ENCODE measurements at places on chromosomes 3 and 15.

DNA sequence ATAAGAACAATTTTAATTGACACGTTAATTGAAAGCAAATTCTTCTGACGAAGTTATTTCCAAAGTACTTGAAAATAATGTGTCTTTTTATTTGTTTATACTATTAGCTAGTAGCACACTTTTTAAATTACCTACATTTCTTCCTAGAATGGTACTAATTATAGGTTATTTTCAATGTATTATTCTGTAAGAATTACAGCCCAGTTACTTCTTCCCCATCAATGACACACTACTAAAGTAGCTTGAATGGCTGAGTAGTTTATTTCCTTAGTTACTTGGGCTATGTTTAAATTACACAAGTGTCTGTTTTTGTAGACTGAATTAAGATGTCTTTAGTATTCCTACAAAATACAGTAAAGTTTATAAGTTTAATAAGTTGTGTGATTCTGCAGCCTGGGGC, 217.6 kb upstream of the IL12A start:
- DNase-seq, result no peak

DNA sequence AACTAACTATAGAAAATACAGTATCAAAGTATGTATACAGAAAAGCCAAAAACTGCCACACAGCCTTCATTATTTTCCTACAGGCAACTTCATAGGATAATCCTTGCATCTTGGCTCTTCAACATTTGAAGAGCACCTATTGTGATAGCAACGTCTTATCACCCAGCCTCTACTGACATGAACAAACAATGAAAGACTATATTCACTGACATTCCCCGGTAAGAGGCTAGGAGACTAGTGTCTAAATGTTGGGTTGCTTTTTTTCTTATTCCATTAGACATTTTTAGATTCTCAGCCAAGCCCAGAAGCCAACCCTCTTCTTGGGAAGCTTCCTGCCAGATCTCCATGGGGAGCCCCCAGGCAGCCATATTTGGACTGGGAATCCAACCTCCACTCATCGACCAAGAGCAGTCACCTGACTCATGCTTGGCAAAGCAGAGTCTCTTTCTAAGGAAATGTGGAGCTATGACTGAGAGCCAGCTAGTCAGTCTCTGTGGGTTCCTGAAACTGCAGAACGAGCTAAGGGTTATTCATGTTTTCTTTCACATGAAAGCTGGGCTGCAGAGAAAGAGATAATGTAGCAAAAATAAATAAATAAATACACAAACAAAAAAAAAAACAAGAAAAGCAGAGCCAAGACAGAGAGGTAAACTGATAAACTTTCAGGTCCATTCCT, 227.5 kb downstream of the MAGI1 start:
- DNase-seq, result no peak

GRCh38 chr3:159260049-159260662, 458.3 kb downstream of the MFSD1 start:
- peak; percentile 17 for DNase-seq

DNA sequence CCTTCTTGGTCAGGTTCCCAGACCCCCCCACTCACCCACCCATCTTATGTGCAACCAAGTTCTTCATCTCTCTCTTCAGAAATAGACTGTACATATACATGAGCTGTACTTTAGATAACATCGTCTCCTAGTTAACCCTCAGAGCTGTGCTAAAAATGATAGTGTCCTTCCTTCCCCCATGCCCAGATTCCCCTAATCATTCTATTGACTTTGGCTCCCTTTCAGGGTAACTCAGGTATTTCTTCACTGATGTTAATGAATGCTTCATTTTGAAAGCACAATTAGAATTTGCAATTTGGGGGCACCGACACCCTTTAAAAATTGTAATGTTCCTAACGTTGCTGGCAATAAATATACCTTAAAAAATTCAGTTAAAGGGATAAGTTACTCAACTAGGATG, 10.9 kb downstream of the PARP9 start:
- no peak for DNase-seq

GRCh38 chr3:157127831-157128767, 31.8 kb downstream of the CCNL1 start:
- DNase-seq, result no peak

- no peak for DNase-seq
Observed at GRCh38 chr3:43794776-43795175, 104.0 kb downstream of the ABHD5 start.

DNA sequence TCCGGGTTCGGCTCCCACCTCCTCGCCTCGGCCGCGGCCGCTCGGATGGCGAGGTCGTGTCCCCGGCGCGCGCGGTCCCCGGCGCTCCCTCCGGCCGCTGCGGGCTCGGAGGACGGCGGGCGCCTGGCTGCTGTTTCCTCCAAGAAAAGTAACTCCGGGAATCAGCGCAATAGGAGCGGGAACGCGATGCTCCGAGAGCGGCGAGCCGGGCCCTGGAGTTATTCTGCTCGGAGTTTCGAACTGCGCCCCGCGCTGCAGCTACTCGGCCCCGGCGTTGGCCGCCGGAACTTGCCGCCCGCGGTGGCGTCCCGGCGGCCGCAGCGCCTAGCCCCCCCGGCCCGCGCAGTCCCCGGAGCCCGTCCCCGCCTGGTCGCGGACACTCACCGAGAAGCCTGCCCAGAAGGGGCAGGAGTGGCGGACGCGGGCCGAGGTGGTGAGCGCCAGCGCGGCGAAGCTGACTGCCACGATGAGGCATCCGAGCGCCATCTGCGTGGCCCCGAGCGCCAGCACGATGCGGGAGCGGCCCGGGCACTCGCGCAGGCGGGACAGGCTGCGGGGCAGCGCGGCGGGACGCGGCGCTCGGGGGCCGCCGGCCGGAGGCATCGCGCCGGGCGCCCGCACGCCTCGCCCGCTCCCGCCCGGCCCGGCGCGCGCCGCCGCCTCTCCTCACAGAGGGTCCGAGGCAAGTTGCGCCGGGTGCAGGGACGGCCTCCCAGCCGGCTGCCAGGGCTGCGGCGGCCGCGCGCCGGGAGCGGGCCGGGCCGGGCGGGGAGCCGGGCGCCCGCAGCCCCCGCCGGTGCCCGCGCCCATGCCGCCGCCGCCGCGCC, 251.9 kb downstream of the TJP1 start:
- no peak for DNase-seq

DNA sequence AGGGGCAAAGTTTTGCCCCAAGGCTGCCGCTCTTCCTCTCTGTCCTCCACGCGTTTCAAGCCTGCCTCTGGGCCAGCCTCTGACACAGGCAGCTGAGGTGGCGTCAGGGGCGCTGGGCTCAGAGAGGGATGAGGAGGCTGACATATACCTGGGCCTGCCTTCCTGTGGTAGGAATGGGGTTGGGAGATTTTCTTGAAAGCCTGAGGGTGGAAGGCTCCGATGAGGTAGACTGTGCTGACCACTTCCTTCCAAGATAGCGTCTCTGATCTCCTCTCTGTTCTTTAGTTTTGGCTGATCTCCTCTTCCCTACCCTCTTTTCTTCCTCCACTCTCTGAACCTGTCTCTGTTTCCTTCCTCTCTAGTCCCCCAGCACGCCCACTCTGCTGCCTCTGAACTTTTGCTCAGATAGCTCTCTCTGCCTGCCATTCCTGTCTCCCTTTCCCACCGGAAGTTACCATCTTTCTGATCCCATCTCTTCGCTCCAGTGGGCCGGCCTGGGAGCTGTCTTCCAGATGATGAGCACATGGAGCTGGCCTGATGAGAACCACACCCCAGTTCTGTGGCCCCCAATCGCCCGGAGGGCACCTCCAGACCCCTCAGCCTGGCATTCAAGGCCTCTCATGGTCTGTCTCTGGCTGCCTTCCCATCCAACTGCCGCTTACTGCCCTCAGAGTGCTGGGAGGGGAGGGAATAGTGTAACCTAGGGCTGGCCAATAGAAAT, 32.5 kb upstream of the LCTL start:
- no peak for DNase-seq

- DNase-seq, result no peak
Observed at GRCh38 chr15:73125219-73125618, 73.0 kb downstream of the NEO1 start.

GRCh38 chr3:72383883-72384282, 464.4 kb downstream of the SHQ1 start:
- no peak for DNase-seq

GRCh38 chr3:106610362-106610959, 741.6 kb upstream of the CBLB start:
- DNase-seq, result no peak

DNA sequence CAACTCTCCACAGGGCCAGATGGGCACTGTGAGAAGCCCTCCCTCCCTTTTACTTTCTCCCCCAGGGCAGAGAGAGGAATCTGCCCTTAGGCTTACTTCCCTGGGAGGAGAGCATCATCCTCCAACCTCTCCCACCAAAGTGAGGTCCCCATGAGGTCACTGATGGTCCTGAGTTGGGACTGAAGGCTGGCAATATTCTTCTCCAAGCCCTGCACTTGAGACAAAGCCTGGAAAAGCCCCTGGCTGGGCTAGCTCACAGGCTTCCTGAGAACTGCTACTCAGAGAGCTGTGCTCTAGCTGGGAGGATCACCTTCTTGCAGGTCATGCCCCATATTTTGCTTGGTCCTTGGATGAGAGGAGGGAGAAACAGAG, 110.0 kb upstream of the MEF2A start:
- DNase-seq, result no peak

DNA sequence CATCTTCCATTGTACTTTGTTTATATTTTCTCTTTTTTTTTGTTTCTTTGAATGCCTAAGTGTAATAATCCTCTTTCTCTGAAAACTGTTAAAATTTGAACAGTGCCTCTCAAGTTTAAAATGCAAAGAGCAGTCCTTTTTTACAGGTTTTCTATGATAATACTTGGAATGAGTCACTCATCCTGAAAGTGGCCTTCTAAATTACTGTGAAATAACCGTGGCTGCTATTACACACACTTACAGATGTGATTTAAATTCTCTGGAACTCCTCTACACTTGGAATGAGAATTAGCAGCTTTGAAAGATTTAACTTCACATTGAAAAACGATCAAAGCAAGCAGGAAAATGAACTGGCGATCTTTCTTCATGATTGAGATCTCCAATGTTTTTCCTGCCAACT, 105.9 kb downstream of the ROBO1 start:
- DNase-seq, result no peak

DNA sequence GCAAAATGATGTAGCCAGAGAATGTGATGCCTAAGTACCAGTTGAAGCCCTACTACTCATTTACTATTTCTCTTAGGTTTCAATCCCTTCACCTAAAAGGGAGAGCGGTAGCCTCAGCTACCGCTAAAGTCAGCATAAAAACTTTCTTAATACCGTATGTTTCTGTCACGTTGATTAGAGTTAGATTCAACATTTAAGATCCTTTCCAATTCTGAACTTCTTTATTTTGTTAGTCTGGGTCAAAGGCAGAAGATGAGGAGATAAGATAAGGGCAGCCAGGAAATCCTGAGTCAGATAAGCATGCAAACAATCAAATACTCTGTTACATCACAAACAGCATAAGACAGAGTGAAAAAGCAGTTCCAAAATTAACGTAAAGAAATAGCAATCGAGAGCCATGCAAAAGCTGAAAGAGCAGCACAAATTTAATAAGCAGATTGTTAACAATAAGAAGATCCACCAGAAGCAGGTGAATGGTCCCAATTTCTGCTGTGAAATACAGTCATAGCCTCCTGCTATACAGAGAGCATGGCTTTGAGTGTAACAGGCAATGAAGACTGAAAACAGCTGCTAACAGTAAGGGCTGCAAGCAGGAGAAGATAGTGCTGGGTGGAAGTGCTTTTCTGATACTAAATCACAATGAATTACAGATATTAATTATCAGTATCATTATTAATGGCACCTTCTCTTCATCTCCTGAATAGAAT, 3.0 kb downstream of the TMEM207 start:
- DNase-seq, result no peak

GRCh38 chr3:105195260-105195659, 171.4 kb upstream of the ALCAM start:
- no peak for DNase-seq

DNA sequence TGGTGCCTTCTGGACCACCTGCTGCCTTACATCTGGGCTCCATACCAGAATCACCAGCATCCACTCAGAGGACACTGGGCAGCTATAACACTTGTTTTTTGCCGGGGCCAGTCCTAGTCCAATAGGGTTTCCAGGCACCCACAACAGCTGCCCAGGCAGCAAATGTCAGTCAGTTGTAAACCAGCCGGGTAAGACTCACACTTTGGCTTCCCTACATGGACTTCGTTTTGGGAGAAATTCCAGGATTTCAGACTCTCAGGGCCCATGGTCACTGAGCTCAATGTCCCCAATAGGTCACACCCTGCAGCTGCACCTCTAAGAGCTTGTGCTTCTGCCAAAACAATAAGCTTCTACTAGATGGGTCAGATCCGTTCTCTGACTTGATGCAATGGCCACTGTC, 83.8 kb downstream of the FAM174B start:
- no peak for DNase-seq

GRCh38 chr3:100463646-100464155, 28.7 kb upstream of the TMEM45A start:
- no peak for DNase-seq

DNA sequence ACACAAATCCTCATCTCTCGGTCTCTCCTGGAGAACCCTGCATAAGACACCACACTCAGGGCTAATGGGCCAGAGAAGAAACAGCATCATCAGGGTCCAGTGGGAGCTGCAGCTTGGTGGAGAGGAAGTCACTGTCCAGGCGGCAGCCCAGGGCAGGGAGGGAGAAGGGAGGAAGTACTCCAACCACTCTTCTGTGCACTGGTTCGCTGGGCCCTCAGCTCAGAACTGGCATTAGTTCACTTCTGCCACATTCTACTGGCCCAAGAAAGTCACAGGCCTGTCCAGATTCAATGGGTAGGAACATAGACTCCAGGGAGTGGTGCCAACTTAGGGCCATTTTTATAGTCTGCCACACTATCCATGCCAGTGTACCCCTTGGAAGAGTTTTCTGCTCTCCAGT, 169.0 kb downstream of the ABHD5 start:
- DNase-seq, result no peak

- DNase-seq, result no peak
Observed at GRCh38 chr3:196800742-196801434, 61.2 kb downstream of the PAK2 start.

DNA sequence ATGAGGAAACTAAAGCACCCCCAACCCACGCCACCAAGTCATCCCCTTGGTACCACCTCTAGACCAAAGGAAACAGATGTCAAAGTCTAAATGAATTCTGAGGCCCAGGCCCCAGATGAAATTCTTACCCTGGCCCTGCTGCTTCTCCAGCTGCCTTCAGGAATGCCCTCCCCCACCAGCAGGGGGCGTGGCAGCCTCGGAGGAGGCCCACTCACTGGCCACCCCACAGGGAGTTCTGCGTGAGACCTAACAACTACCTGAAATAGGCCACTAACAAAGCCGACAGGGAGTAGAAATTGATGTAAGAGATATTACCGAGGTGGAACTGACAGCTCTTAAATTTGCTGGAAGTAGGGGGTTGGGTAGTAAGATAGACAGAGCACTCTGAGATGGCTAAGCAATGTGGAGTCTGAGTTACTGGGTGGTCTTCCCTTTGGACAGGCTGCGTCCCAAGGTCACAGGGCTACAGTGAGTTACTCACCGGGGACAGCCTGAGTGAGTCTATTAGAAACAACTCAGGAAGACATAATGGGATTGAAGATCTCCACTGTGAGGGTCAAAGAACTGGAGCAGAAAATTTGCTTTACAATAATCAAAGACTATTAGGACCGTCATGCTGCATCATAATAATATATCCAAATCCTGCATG, 240.7 kb downstream of the SHOX2 start:
- DNase-seq, result no peak

DNA sequence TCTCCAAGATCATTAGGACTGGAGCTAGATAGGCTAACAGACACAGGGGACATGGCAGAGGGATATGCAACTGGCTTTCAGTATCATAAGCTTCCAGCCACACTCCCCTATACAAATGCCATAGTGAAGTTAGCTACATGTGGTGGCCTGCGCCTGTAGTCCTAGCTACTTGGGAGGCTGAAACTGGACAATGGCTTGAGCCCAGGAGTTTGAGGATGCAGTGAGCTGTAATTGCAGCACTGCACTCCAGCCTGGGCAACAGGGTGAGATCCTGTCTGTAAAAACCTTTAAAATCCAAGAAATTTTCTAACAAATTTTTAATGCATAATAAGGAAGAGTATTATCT, 37.3 kb downstream of the DLG1 start:
- DNase-seq, result no peak
